ENCODE measurements at places on chromosomes 12 and 14. TPM values are rescaled to one million over a fixed set of nuclear protein-coding genes. Genes with fewer than 3 reads are reported as not detected.
A peak's percentile ranks its signal among the peaks of the same experiment; 100 is the strongest.

TOMM20L gene
- total RNA-seq = 0.51 TPM

IFT43 gene
- 13.3 TPM for total RNA-seq

MIS18BP1 gene
- 7.2 TPM for total RNA-seq

KIF26A gene
- total RNA-seq = 13.2 TPM

DNA sequence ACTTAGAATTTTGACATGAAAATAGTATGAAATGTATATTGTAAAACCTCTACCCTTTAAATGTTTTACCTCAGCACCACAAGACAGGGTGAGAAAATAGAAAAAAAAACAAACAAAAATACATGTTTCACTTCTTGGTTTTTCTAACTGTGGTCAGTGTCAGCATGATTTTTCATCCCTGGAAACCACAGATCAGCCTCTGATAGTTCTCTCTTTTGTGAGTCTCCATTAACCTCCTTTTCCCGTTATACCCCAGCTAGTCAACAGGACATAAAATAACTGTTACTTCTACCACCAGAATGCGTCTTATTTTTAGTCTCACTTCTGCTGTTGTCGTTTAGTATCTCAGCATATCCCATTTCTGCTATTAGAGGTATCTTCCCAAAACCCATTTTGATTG, 48.3 kb upstream of the KCNMB4 start:
- DNase-seq = no peak

GRCh38 chr14:75519394-75519793, 2.9 kb upstream of the BATF start:
- no peak for DNase-seq

- DNase-seq = no peak
Observed at GRCh38 chr12:54612225-54612750, 22.4 kb downstream of the LACRT start.

DNA sequence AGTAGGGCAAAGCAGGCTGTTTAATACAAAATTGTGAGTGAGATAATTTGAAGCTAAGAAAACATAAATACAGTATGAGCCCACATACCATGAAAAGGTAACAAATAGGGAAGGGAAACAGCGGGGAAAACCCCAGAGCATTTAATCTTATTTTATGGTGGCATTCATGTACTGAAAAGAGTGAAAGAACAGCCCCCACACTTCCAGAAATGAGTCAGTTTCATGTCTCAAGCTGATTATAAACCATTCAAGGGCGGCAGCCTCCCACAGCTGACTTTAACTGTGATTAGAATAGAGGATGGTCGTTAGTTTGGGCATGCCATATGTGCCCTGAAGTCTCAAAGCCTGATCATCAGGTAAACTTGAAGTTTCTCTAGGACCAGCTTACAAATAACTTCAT, 64.5 kb downstream of the FOXG1 start:
- no peak for DNase-seq

DNA sequence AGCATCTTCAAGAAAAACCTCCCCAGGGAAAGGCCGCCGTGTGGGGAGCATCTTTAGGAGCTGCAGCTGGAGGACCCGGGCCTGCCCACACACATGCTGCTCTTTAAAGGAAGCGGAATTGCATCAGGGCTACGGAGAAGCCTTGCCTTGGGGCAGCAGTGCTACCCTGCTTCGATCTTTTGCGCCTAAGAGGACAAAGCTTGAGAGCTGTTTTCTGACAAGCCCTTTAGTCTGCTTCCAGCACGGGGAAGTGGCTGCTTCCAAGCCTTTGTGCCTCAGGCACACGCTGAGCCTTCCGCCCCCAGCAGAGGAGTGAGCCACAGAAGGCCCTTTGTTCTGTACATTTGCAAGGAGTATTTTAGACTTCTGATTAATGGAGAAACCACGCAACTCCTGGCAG, 31.5 kb downstream of the COA8 start:
- peak; percentile 61 for DNase-seq

GRCh38 chr12:3186546-3187215, 109.5 kb downstream of the TSPAN9 start:
- no peak for DNase-seq

GRCh38 chr12:114361545-114361944, 44.4 kb downstream of the TBX5 start:
- DNase-seq = no peak

- DNase-seq = no peak
Observed at GRCh38 chr12:88383405-88383804, 196.9 kb downstream of the KITLG start.

- no peak for DNase-seq
Observed at GRCh38 chr12:58601529-58601928, 318.8 kb downstream of the LRIG3 start.

DNA sequence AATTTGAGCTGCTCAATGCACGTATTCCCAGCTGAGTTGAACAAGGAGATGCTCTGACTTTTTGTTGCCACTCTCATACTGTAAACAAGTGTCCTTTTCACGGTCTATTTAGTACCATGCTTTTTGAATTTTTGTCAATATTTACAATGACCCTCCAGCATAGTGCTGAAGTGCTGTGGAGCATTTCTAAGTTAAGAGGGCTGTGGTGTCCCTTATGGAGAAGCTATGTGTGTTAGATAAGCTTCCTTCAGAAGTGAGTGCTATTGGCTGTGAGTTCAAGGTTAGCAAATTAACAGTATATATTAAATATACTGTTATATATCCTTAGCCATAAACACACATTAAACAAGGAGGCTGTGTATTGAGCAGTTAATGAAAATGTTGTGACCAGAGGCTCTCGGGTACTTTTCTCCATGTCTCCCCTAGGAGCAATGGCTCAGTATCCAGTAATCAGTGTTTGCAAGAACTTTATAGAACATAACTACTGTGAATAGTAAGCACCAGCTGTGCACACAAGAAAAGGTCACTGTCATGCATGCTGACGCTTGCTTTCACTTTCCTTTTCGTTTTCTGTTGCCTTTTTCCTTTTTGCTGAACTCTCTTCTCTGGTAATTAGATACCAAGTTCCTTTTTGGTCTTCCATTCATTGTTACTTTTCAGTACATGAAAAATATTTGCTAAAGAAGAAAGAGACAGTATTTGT, 187.2 kb upstream of the NEDD1 start:
- DNase-seq = peak; percentile 20

DNA sequence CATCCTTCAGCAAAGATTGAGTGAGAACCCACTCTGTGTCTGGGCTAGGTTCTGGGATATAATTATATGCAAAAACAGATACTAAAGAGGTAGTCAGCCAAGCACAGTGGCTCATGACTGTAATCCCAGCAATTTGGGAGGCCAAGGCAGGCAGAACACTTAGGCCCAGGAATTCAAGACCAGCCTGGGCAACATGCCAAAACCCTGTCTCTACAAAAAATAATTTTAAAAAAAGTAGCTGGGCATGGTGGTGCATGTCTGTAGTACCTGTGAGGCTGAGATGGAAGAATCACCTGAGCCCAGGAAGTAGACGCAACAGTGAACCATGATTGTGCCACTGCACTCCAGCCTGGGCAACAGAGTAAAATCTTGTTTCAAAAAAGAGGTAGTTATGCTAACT, 237.5 kb upstream of the HMGA2 start:
- no peak for DNase-seq

DNA sequence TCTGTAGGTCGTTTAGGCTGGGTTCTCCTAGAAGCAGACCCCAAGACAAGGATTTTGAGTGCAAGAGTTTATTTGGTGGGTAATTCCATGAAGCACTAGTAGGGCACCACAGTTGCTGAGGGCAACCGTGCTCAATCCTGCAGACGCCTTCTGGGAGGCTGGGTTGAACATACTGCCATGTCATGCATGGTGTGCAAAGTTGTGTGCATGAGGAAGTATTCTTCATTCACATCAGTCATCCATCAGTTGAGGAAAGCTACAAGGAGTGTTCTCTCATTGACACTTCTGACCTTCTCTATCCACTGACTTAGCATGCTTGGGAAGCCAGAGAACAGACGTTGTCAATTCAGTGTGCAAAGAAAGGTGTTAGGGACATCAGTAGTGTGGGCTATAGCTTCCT, 179.2 kb downstream of the PTPN11 start:
- no peak for DNase-seq

- no peak for DNase-seq
Observed at GRCh38 chr12:51382173-51382572, 9.0 kb downstream of the GALNT6 start.

Measured in pancreas (tissue), 10 donors.